ENCODE measurements at places on chromosomes 3 and 15.

DNA sequence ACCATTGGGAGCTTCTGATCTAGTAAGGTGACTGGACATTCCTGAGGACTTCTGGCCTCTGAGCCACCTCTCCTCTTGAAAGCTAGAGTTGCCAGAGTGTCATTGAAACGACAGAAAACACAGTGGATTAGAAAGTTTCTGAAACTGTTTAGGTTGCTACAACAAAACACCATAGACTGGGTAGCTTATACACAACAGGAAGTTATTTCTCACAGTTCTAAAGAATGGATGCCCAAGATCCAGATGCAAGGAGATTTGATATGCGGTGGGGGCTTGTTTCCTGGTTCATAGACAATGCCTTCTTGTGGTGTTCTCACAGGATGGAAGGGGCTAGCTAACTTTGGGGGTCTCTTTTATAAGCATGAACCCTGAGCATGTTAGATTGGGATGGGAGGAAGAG is 43.3 kb upstream of the ZNF385D start:
- DNase-seq = no peak

DNA sequence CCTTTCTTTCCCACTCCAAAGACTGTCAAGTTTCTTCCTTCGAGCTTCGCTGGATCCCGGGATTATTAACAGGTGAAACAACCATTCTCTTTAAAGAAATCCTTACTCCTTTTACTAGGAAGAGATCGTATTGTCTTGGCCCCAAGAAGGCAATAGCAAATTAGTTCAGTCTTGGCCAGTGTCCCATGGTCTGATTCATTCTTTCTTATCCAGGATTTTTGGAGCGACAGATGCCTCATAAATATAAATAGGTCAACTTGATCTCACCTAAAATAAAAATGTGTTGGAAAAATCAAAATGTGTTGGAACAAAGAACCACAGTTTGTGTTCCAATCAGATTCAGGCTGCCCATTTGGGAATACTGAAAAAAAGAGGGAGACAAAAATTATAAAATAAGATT is 140.1 kb upstream of the TMEM108 start:
- DNase-seq = no peak

GRCh38 chr3:125318167-125318865 is 56.8 kb downstream of the ZNF148 start:
- DNase-seq = no peak

GRCh38 chr3:99242271-99242670 is 340.8 kb upstream of the DCBLD2 start:
- DNase-seq = no peak

DNA sequence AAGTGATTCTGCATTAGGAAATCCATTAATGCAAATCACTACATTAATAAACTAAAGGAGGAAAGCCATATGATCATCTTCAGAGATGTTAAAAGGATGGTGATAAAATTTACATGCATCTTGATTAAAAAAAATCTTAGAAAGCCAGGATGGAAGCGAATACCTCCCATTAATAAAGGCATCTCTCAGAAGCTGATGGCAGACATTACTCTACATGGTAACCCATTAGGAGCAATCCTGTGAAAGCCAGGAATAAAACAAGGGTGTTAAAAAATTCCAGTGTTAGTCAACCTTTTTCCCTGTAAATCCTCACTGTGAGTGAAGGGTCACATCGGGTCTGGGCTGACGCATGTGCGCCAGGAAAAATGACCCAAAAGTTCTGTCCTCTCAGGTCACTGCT is 25.5 kb downstream of the NSMCE3 start:
- DNase-seq = no peak

DNA sequence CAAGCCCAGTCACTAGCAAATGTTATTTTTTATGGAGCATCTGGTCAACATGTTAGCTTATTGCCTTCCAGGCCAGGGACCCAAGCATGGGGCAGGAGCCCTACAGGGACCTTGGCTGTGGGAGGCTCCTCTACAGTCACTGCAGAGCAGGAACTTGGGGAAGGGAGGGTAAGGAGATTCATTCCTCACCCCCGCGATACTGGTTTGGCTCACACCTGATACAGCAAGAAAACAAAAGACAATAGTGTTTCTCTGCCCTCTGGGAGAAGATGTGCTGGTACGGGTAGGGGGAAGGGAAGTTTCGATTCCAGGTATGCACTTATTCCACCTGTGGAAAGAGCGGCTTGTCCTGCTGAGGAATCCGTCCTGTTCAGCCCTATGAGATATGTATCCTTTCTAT is 77.6 kb downstream of the SLC12A8 start:
- DNase-seq = no peak

GRCh38 chr3:12943124-12944021 is 102.0 kb upstream of the RPL32 start:
- DNase-seq = no peak

- no peak for DNase-seq
Measured at GRCh38 chr3:73694983-73695757, 70.4 kb upstream of the PDZRN3 start.

DNA sequence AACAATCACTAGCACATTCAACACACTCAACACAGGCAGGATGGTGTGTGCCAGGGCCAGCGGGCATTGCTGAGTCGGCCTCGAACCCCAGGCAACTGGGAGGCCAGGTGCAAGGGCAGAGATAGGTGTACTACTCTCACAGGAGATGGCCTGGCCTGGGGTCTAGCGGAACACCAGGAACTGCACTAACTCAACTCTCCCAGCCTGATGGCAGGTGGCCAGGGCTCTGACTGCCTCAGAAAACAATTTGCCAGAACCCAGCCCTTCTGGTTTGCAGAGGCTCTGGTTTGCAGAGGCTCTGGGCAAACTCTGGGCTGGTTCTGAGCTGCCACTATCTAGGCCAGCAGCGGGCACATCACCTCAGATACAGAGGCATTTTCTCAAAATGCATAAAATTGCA is 229.2 kb upstream of the CHRNA7 start:
- DNase-seq = no peak

- DNase-seq = no peak
Measured at GRCh38 chr15:40871749-40872617, 2.1 kb downstream of the RHOV start.

DNA sequence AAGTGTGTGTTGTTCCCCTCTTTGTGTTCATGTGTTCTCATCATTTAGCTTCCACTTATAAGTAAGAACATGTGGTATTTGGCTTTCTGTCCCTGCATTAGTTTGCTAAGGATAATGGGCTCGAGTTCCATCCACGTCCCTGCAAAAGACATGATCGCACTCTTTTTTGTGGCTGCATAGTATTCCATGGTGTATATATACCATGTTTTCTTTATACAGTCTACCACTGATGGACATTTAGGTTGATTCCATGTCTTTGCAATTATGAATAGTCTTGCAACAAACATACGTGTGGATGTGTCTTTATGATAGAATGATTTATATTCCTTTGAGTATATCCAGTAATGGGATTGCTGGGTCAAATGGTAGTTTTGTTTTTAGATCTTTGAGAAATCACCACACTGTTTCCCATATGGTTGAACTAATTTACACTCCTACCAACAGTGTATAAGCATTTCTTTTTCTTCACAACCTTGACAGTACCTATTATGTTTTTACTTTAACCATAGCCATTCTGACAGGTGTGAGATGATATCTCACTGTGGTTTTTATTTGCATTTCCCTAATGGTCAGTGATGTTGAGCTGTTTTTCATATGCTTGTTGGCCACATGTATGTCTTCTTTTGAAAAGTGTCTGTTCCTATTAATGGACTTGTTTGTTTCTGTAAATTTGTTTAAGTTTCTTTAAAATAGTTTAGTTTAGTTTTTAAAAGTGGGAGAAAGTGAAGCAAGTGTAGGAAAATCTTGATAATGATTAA is 21.9 kb upstream of the SLC30A4 start:
- DNase-seq = no peak

GRCh38 chr15:31272558-31273257 is 53.9 kb upstream of the KLF13 start:
- no peak for DNase-seq

GRCh38 chr15:29621616-29622015 is 200.7 kb downstream of the TJP1 start:
- no peak for DNase-seq

- no peak for DNase-seq
Measured at GRCh38 chr15:83762367-83762766, 108.4 kb downstream of the ADAMTSL3 start.

GRCh38 chr15:56052395-56053045 is 59.1 kb upstream of the NEDD4 start:
- no peak for DNase-seq

GRCh38 chr3:49119439-49119838 is 1.2 kb downstream of the USP19 start:
- no peak for DNase-seq

DNA sequence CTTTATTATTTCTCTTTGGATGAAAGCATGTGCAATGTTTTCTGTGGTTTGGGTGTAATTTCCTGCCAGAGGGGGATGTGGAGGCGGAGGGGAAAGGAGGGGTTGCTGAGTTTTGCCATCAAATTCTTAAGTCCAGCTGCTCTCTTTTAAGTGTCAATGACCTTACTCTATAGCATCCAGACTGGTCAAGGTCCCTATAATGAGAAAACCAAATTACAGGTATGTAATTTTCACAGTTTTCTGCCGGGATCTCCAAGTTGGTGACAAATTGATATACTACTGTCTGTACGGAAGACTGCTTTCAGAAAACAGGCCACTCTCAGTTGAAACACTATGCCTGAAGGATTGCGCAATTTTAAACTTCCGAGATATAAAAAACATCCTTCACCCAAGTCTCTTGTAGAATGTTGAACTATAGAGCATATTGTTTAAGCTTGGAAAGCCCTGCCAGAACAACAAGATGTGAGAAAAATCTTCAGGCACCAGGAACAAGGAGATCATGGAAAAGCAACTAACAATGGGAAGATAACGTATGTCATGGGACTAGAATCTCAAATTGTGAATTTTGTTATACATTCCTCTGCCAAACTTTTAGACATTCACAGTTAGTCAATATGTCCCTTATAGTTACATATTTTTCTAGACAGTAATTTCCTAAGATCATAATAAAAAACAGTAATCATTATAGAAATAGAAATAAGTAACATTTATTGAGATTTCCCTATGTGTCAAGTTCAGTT is 300.7 kb upstream of the SATB1 start:
- DNase-seq = no peak

GRCh38 chr15:60128000-60128376 is 123.9 kb downstream of the FOXB1 start:
- no peak for DNase-seq

- DNase-seq = no peak
Measured at GRCh38 chr3:113211330-113212149, at the start of gene BOC. Gene BOC, plus strand, starts transcription at chr3:113211557. Its CDS starts 38,246 bp downstream, at chr3:113249803.

GRCh38 chr3:71214797-71215196 is 368.7 kb downstream of the FOXP1 start:
- DNase-seq = no peak

GRCh38 chr15:65286069-65286703 is 497 bp downstream of the PARP16 start:
- no peak for DNase-seq

- DNase-seq = no peak
Measured at GRCh38 chr3:100311011-100311410, 23.5 kb upstream of the NIT2 start.

DNA sequence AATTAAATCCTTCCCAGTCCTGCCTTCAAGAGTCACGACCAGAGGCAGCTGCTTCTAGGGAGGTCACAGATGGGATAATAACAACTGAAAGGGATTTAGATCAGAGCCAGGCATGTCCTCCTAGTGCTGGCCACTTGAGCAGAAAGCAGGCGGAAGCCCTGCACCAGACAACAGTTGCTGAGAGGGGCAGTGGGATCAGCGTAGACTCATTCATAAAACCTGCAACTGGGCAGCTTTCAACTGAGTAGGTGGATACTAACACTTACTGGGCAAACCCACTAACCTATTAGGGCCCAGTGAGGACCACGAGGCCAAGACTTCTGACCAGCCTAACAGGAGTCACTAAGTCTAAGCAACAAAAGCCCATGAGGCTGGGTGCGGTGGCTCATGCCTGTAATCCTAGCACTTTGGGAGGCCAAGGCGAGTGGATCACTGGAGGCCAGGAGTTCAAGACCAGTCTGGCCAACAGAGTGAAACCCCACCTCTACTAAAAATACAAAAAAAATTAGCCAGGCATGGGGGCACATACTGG is 67.0 kb downstream of the DAPK2 start:
- DNase-seq = no peak

Data from activated naive CD8-positive, alpha-beta T cell treated with anti-CD3 and anti-CD28 coated beads, Interleukin-2, amount 50 U/mL, for 16 hours (primary cell).